ENCODE measurements at places on chromosomes 12 and 14.
A peak's percentile ranks its signal among the peaks of the same experiment; 100 is the strongest.

DNA sequence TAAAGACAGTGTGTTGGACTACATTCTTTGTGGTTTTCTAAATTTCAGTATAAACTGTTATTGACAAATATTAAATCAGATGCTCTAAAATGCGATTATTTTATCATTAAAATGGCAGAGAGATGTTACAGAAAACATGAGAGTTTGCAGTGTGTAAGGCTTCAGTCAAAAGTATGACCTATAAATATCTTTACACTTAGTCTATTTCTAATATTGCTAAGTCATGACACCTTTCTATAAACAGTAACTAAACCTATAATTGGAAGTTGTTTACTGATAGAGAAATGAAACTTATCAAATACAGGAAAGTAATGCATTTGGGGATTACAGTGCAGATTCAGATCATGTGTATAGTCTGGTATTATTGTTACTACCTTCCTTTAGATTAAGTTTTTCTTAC lies 68.9 kb upstream of the YARS2 start:
- DNase-seq, result no peak

GRCh38 chr14:81169711-81170103 lies 51.1 kb downstream of the GTF2A1 start:
- no peak for DNase-seq

DNA sequence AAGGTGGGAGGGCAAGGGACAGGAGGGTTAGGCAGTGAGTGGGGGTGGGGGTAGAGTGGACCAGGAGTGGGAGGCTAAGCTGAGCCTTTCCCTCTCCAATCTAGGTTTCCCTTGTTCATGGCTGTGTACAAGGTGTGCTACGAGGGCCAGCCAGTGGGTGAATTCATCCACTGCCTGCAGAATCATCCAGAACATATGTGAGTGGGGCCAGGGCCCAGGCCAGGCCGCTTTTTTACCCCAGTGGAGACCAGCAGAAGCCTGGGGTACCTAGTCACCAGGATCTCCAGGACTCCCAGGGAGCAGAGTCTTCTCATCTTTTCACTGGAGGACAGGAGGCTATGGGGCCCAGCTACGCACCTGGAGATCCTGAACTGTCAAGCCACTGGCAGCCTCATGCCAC lies 2.7 kb upstream of the COX14 start:
- DNase-seq, result no peak

- DNase-seq, result no peak
These were observed at the start of gene COL2A1 for GRCh38 chr12:48004053-48004941. Gene COL2A1, minus strand, starts transcription at chr12:48004476. Its CDS starts 155 bp downstream, at chr12:48004321.

DNA sequence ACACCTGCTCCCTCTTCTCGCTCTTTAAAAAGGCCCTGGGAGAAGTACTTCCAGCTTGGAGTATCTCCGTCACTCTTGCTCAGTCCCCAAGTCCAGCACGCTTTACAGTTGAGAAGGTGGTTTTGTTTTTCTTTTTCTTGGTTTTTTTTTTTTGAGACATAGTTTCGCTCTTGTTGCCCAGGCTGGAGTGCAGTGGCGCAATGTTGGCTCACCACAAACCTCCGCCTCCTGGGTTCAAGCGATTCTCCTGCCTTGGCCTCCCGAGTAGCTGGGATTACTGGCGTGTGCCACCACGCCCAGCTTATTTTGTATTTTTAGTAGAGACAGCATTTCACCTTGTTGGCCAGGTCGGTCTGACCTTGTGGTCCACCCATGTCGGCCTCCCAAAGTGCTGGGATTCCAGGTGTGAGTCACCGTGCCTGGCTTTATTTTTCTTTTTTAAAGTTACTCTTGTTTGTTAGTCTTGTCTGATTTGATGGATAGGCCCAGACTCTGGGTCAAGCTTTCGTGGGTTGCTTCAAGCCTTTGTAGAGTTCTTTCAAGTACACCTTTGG lies 1.9 kb downstream of the TDRD9 start:
- DNase-seq, result no peak

DNA sequence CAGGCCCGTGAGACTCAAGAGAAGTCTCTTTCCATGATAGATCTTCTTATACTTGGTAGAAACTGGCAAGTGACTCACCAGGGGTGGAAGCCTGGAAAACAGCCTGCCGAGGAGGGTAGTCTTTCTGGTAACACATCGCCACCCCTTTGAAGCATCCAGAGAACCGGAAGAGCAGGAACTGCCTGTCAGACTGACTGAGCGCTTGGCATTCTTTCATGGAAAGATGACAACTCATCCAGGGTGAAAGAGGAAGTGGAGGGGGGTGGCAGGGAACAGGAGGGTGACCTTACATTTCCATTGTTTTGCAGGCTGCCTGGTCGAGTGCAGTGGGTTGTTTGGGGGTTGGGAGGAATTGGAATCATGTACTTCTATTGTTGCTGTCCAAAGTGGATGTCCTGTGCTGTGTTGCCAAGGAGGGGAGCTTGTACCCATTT lies 34.5 kb downstream of the PRKCH start:
- DNase-seq, result peak; percentile 96

GRCh38 chr12:84641940-84642545 lies 270.6 kb downstream of the SLC6A15 start:
- DNase-seq, result no peak

GRCh38 chr14:44586910-44587309 lies 79.8 kb upstream of the FSCB start:
- no peak for DNase-seq

DNA sequence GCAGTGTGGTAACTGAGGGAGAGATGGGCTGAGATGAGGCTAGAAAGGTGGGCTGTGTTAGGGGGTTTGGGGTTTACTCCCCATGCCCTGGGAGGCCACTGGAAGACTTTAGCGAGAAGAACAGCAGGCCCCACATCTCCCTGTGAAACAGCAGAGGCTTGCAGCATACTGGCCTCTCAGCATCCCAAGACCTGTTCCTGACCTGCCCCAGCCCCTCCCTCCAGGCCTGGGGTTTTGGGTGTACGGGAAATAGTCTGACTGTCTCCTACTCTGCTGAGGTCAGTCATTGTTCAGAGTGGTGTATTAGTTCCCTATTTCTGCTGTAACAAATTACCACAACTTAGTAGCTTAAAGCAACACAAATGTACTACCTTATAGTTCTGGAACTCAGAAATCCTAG lies 103.5 kb upstream of the HIF1A start:
- no peak for DNase-seq

- DNase-seq, result no peak
These were observed 55.1 kb downstream of the TTC6 start for GRCh38 chr14:37650356-37651037.

- no peak for DNase-seq
These were observed 89.2 kb downstream of the DAAM1 start for GRCh38 chr14:59277659-59278058.

DNA sequence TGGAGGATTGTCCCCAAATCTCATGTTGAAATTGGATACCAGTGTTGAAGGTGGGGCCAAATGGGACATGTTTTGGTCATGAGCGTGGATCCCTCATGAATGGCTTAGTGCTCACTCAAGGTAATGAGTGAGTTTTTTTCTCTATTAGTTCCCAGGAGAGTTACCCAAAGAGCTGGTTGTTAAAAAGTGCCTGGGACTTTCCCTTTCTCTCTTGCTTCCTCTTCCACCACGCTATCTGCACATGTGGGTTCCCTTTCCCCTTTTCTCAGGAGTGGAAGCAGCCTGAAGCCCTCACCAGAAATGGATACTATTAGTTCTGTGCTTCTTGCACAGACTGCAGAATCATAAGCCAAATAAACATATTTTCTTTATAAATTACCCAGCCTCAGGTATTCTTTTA lies 465.4 kb downstream of the FSCB start:
- DNase-seq, result no peak

- DNase-seq, result no peak
These were observed 540.2 kb upstream of the TMEM132C start for GRCh38 chr12:127726671-127727315.

DNA sequence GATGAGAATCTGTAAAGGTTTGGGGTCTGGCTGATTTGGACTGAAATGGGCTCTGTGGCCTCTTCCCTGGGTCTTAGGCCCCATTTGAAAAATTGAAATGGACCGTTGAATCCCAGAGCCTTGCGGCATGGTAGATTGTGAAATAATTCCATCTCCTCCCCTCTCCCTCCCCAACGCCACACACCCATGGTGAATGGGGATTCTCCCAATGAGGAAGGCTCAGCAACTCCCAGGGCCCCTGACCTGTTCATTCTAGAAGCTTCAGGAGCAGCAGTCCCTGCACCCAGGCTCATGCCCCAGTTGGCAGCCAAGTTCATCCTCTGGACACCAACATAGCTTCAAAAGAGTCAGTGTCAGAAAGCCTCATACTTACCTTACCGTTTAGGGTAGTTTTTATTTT lies 217.4 kb downstream of the ZFP36L1 start:
- DNase-seq, result no peak

- DNase-seq, result no peak
These were observed 217.3 kb upstream of the CRY1 start for GRCh38 chr12:107310621-107311020.

DNA sequence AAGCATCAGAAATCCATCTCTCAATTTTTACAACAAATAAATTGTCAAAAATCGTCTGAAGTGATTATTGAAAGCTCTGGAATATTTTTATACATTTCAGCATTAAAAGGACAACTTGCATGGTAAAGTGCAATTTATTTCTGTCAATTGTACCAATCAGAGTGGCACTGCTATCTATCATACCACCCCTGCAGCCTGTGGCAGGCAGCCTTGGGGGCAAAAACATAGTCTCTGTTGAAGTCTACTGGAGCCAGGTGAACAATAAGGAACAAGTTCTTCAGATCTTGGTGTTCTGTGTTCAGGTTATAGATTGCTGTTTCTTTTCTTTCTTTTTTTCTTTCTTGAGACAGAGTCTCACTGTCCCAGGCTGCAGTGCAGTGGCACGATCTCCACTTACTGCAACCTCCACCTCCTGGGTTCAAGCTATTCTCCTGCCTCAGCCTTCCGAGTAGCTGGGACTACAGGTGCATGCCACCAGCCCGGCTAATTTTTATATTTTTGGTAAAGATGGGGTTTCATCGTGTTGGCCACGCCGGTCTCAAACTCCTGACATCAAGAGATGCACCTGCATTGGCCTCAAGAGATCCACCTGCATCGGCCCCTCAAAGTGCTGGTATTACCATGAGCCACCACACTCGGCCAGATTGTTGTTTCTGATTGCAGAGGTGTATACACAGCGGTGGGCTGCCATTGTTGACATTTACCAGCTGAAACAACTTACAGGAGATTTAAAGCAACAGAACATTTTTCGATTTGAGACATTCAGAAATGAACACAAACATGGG lies 629.6 kb downstream of the SLC16A7 start:
- DNase-seq, result no peak

GRCh38 chr12:14771651-14772137 lies 31.6 kb downstream of the WBP11 start:
- DNase-seq, result no peak

DNA sequence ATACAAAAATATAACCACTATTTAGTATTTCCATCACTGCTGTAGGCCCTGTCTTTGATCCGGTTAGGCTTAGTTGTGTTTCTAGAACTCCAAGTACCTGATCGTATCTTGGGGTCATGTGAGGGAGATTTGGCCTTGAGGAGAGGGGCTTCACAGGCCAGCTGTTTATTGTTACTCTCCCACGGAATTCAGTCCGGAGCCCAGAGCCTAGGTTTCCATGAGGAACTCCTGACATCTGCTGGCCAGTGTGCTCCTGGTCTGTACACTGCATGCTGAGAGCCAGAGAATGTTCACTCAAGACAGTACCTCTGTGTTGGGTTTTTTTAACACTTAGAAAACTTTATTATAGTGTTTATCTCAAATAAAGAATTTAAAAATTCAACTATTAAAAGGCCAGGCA lies 341.0 kb upstream of the TMEM132C start:
- DNase-seq, result no peak

DNA sequence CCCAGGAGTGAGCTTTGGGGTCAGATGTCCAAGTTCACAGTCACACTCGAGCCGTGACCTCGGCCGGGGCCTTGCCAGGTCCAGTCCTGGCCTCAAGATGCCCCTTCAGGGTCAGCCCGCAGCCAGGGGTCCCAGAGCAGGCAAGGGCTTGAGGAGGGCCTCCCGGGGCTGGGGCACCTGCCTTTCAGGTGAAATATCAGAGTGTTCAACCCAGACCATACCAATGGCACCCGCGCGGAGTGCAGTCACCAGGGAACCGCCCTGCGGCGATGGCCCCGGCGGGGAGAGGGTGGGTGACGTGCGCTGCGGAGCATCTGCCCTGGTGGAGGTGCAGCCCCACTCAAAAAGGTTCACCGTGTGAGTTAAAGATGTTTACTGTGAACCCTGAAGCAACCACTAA lies 16.9 kb downstream of the LRCOL1 start:
- no peak for DNase-seq

- no peak for DNase-seq
These were observed 93.6 kb downstream of the TXNDC16 start for GRCh38 chr14:52458721-52459085.

DNA sequence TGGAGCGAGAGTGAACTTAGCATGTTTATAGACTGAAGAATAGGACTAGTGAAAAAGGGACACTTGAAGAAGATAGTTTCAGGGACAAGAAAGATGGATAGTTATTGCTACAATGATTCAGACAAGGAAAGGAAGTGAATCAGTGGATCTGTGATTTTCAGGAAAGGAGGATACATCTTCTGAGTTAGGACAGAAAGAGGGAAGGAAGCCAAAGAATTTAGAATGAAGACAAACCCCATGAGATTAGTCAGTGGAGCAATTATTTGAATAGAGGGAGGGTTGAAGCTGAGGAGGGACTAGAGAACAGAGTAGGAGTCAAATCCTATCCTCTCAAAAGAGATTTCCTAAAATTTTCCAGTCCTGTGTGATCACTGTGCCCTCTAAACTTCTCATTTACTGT lies 282.7 kb downstream of the AKAP6 start:
- no peak for DNase-seq

GRCh38 chr12:74980510-74980909 lies 229.1 kb downstream of the KCNC2 start:
- no peak for DNase-seq

- no peak for DNase-seq
These were observed 48.3 kb downstream of the SFSWAP start for GRCh38 chr12:131759176-131759575.

GRCh38 chr12:32366714-32367113 lies 32.6 kb upstream of the FGD4 start:
- no peak for DNase-seq

- DNase-seq, result no peak
These were observed 2.7 kb downstream of the STK38L start for GRCh38 chr12:27246774-27247173.

DNA sequence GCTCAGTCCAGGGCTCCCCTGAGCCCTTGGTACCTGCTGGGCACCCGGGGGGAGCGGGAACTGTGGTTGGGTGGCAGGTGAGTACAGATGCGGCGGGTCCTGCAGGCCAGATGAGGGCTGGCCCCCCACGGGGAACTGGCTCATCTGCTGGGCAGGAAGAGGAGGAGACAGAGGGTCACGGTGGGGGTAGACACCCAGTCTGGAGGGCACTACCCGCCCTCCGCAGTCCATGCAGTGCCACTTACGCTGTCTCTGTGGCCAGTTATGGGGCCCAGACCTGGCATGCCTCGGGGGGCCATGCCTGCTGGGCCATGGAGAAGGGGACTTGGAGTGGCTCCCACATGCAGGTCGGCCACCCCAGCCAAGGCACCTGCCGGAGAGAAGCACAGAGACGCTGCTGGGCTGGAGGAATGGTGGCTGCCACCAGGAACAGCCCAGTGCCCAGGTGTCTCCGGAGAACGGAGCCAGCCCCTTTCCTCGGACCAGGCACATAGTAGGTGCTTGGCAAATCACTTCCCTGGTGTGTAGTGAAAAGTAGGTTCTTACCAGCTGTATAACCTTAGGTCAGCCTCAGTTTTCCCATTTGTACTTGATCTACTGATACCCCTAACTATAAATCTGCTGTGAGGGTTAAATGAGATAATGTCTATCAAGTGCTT lies 21.1 kb downstream of the FOXN4 start:
- no peak for DNase-seq

GRCh38 chr12:48882315-48882687 lies 16.6 kb upstream of the RND1 start:
- no peak for DNase-seq

GRCh38 chr12:9782547-9783382 lies 22.1 kb upstream of the CD69 start:
- no peak for DNase-seq

Measured in epithelial cell of prostate (primary cell).